ENCODE measurements at places on chromosomes 13 and 19.
A peak's percentile ranks its signal among the peaks of the same experiment; 100 is the strongest.

- no peak for DNase-seq
Observed at GRCh38 chr19:42468273-42468796, 25.6 kb upstream of the CXCL17 start.

GRCh38 chr13:78592584-78592983 lies 10.8 kb downstream of the POU4F1 start:
- no peak for DNase-seq

DNA sequence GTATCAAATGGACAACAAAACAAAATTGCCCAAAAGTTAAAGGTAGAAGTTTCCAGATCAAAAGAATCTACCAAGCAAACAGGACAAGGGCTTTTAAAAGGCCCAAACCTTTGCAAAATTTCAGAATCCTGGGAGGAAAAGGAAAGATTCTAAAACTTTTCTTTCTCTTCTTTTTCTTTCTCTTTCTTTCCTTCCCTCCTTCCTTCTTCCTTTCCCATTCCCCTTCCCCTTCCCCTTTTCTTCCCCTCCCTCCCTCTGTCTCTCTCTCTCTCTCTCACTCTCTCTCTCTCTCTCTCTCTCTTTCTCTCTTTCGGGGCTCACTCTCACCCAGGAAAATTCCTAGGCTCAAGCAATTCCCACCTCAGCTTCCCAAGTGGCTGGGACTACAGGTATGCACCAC lies 4.2 kb upstream of the PDCD5 start:
- DNase-seq = no peak

DNA sequence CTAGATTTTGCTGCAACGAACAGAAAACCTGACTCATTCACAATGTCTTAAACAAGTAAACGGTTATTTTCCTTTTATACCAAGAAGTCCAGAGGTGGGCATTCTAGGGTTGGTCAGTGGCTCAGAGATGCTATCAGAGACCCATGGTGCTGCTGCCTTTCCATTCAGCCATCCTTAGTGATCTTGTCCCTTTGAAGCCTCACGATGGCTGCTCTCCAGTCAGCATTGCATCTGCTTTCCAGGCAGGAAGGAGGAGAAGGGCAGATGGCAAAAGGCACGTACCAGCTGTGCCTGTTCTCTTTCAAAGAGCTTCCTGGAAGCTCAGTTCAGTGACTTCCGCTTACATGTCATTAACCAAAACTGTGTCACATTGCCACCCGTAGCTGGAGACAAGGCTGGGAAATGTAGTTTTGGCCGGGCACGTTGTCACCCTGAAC lies 30.1 kb downstream of the WDFY2 start:
- peak; percentile 2 for DNase-seq

GRCh38 chr13:49305792-49306425 lies 58.2 kb downstream of the CDADC1 start:
- no peak for DNase-seq

- no peak for DNase-seq
Observed at GRCh38 chr19:55472463-55472862, 4.0 kb upstream of the ZNF628 start.

DNA sequence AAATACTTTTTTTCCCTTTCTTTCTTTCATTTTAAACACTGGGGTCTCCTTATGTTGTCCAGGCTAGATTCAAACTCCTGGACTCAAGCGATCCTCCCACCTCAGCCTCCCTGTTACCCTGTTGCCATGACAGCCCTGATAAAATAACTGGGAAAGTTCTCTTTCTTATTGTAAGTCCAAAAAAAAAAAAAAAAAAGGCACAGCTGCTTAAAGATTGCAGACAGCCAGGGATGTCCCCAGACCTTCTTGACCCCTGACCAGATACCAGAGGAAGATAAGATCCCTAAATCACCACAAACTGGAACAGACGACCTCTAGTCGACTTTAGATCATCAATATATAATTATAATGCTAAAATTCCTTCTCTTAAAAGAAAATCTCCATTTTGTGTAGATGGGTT lies 1.1 kb upstream of the MVB12A start:
- DNase-seq = no peak

DNA sequence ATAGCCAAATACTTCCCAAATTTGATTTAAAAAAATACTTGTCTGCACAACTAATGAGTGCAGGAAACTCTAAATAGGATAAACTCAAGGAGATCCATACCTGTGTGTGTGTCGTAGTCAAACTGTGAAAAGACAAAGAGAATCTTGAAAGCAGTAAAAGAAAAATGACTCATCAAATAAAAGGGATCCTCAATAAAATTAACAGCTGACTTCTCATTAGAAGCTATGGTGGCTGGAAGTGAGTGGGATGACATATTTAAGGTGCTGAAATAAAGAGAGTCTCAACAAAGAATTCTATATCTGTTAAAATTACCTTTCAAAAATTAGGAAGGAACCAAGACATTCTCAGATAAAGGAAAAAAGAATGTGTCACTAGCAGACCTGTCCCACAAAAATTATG lies 13.7 kb downstream of the RNASEH2B start:
- DNase-seq = no peak

GRCh38 chr19:32653599-32653915 lies 21.4 kb downstream of the ANKRD27 start:
- DNase-seq = no peak

DNA sequence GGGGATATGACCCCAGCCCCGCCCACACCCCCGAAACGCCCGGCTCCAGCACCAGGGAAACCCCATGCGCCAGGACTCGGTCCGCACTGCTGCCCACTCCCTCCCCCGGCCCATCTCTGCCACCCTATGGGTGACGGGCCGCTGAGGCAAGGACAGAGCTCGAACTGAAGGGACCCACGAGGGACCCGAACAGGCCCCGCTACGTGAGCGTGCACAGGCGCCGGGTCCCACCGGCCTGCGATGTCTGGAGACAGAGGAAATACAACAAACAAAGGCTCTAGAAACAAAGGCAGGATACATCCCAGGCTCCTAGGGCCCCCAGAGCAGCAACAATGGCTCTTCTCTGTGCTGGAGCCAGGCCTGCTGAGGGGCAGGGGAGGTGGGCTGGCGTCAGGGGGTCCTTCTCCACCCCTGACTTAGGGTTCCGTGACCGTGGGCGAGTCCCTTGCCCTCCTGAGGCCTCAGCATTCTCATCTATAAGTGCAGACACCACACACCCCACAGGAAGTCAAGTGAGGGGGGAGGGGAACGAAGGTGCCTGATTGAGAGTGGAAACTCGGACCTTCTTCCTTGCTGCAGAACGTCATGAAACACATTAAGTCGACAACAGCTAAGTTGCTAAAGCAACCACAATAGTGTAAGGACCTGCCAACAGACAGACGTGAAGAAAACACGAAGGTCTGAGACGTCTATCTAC lies 3.1 kb downstream of the ABHD17A start:
- peak; percentile 60 for DNase-seq

DNA sequence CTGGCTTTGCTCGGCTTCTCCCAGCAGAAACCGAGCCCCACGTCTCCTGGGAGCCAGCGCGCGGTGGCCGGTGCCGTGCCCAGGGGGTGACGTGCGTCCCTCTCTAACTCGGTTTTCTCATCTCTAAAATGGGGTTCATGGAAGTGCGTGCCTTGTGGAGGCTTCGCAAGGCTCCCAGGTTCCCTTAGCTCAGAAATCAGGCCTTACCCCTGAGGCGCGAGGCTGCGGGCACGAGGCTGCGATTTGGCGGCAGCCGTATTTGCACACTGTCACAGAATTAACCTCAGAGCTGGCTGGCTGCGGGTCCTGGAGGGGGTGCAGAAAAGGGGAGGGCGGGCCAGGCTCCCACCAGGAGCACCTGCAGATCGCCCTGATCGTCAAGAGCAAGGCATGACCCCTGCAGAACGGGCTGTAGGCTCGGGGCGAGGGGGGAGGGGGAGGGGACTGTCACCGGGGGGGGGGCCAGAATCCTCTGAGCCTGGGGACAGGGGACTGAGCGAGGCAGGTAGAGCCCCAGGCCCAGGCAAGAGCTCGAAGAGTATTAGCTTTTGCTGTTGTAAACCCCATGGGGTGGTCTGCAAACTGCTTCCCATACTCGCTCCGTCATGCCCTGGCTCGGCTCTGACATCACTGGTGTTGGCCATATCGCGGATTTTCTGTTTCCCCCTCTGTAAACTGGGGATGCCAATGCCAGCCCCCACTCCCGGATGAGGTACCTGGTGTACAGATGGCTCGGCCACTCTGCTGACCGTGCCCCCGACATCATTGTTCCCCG lies 62.2 kb downstream of the CCNE1 start:
- DNase-seq = no peak

DNA sequence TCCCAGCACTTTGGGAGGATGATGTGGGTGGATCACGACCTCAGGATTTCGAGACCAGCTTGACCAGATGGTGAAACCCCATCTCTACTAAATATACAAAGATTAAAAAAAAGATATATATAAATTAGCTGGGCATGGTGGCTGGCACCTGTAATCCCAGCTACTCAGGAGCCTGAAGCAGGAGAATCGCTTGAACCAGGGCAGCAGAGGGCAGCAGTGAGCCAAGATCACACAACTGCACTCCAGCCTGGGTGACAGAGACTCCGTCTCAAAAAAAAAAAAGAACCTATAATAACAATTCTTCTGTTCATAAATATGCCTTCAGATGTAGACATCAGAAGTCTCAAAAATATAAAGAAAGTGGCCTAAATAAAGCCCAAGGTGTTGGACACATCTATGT lies 7.6 kb downstream of the ZNF737 start:
- DNase-seq = no peak

- DNase-seq = no peak
Observed at GRCh38 chr13:73334445-73334844, 275.6 kb downstream of the KLF5 start.

DNA sequence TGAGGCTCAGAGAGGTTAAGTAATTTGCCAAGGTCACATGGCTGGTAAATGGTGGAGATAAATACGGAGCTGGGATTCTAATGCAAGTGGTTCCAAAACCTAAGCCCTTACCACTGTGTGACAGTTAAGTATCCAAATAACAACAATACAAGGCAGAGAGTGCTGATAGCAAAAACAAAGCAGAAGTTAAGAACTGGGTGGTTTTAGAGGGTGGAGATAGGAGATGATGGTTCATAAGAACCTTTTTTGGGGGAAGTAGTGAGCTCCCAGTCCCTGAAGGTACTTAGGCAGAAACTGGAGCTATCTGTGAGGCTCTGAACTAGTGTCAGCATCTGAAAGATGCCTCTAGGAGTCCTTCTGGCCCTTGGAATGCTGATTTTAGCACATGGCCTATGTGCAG lies 56.2 kb upstream of the UBE2L5 start:
- no peak for DNase-seq

DNA sequence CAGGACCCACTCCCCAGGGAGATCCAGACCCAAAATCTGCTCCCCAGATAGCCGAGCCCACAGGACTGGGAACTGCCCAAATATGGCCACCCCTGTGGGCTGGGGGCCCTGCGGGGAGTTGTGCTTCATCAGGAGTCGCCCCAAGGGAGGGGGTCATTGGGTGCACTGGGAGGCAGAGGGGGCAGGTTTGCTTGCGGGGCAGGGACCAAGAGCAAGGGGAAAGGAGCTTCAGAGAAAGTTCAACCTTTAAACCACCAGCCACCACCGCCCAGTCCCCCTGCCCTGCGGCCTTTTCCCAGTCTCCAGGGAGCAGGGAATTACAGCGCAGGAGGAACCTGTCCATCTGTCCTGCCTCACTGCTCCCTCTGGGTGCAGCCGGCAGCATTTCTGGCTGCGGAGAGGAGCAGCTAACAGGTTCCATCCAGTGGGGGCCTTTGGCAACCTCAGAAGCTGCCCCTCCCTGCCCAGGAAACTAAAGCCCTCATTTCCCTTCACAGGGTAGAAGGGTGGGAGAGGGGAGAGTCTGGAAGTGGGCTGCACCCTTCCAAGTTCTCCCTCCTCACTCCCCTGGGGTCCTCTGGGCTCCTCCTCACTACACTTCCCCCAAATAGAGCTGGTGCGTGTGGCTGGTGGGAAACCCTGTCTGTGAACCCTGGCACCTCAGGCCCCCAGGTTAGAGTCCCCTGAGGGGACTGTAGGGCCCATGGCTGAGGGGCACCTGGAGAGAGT lies 13.8 kb upstream of the ASF1B start:
- no peak for DNase-seq
